GM23248 (cell line): ENCODE measurements at places on chromosomes 3 and 15.
A peak's percentile ranks its signal among the peaks of the same experiment; 100 is the strongest.

GRCh38 chr3:126542340-126543241 lies 16.1 kb downstream of the C3orf22 start:
- DNase-seq = no peak

GRCh38 chr3:114745322-114746240 lies 401.5 kb downstream of the ZBTB20 start:
- peak; percentile 86 for DNase-seq

- DNase-seq = no peak
These were observed 184.3 kb upstream of the PPP2R3A start for GRCh38 chr3:135781026-135781815.

- DNase-seq = peak; percentile 68
These were observed 534 bp downstream of the FRMD5 start for GRCh38 chr15:44194323-44195150.

GRCh38 chr3:58421004-58421403 lies 12.6 kb downstream of the PDHB start:
- no peak for DNase-seq

DNA sequence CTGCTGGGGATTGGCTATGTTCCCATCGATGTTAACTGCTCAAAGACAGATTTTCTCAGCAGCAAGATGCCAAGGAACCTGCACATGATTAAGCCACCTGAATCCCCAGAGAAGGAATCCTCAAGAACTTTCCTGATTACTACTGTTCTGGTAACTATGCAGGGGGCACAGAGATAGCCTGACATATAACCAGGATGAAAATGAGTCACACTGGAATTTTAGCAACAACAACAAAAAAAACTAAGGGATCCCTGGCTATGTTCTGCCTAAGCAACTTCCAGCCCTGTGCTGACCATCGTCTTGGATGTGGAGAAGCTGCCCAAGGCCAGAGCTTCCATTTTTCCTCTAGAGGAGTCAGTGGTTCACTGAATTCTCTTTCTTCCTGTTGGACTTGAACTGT lies 13.8 kb downstream of the RIOX2 start:
- DNase-seq = no peak

DNA sequence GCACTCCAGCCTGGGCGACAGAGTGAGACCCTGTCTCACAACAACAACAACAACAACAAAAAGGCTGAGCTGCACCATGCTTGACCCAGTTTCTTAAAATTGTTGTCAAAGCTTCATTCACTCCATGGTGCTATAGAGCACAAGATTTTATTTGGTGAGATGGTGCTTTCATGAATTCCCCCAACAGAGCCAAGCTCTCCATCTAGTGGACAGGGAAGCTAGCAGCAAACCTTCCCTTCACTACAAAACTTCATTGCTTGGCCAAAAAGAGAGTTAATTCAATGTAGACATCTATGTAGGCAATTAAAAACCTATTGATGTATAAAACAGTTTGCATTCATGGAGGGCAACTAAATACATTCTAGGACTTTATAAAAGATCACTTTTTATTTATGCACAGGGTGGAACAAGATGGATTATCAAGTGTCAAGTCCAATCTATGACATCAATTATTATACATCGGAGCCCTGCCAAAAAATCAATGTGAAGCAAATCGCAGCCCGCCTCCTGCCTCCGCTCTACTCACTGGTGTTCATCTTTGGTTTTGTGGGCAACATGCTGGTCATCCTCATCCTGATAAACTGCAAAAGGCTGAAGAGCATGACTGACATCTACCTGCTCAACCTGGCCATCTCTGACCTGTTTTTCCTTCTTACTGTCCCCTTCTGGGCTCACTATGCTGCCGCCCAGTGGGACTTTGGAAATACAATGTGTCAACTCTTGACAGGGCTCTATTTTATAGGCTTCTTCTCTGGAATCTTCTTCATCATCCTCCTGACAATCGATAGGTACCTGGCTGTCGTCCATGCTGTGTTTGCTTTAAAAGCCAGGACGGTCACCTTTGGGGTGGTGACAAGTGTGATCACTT lies 2.0 kb downstream of the CCR5 start:
- DNase-seq = peak; percentile 66

DNA sequence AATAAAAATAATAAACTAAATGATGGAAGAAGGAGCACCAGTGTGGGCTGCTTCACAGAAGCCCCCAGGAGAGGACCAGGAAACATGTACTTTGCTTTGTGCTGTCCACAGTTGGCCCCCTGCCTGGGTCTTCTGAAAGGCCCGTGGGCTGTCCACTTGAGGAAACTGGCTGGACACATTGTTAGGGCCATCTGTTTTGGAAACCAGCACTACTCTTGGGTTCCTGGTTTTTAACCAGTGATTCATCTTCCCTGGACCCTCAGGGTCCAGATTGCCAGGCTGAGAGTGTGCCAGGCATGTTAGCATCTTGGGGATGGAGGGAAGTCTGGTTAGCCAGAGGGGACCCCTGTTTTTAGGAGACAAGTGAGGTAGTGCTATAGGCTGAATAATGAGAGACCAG lies 297.2 kb upstream of the C2CD4B start:
- DNase-seq = peak; percentile 28

DNA sequence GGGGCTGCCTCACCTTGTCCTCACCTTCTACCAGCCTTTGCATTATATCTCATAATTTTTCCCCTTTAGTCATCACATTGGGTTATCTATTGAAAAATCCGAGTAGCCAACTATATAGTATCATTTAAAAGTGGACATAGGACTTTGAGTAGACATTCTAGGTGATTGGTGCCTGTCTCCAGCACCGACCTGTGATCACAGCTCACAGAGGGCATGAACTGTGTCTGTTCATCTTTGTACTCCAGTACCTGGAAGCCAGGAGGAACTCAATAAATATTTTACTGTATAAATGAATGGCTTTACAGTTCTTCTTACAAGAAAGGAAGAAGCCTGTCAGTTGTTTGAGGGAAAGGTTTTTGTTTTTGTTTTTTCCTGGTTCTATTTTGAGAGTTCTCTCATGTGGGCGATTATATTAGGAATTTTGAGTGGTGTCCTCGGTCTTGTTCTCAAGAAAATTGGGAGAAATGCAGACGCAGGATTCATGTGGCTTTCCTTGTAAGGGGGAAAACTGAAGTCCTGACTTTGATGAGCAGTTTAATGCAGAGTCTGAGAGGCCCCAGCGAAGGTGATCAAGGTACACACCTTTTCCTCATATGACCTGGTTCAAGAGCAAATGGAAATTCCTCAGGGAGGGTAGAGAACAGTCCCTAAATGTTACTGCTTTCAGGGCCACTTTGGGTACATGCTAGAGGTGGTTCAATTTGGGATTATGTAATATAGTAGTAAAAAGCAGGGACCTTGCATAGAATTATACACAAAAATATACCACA lies 46.1 kb downstream of the CMTM8 start:
- DNase-seq = no peak

DNA sequence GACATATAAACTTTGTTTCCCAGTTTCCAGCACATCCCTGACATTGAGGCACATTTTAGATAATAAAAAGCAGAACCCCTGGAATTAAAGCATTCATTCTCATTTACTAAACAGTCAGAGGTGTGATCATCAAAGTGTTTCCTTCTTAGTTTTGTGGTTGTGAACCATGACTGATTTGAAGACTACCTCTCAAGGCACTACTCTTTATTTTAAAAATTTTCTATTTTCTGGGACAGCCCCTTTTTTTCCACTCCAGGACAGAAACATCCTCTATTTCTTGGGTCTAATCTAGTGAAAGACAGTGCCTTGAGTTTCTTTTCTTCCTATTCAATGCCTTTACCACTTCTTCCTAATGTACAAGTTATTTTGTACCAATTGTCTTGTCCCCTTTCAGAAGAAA lies 5.2 kb downstream of the SST start:
- no peak for DNase-seq

GRCh38 chr15:36557364-36557763 lies 22.1 kb upstream of the CDIN1 start:
- DNase-seq = no peak

- no peak for DNase-seq
These were observed 965 bp upstream of the SLC38A3 start for GRCh38 chr3:50203809-50204803.

GRCh38 chr3:45957586-45957985 lies 14.3 kb downstream of the CXCR6 start:
- no peak for DNase-seq

GRCh38 chr3:133964547-133964946 lies 65.2 kb downstream of the SLCO2A1 start:
- peak; percentile 46 for DNase-seq

- no peak for DNase-seq
These were observed 16.6 kb downstream of the KPNA1 start for GRCh38 chr3:122498152-122498551.

DNA sequence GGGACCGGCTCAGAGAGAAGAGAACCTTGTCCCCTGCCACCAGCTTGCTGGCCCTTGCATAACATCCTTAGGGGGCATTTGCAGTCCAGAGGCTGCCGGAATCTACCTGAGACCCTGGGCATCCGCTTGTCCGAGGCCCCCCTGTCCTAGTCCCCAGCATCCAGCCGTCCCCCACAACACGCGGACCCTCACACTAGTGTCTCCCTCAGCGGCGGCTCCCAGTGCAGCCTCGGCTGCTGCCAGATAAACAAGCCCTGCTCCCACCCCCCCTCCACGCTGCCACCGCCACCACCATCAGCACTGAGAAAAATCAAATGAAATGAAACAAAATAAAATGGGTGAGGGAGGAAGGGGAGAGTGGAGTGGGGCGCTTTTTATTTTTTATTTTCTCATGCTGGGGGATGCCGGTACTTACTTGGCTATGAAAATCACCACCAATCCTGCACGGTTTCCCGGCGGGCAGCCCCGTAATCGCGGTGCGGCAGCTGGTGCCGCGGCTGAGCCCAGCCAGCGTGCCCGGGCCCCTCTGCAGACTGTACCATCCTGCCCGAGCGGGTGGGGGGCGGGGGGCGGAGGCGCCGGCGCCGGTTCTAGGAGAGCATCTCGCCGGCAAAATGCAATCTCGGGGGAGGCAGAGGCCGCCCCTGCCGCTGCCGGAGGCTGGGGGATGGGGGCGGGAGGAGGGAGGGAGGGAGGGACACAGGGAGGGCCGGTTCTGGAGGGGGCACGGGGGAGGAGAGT lies at the start of gene ATP2B2:
Gene ATP2B2, minus strand, starts transcription at position 537 of the 741 bp plus-strand sequence. CDS start 56,043 bp downstream, outside the sequence.
- DNase-seq = peak; percentile 13

GRCh38 chr15:58985443-58985842 lies 2.0 kb upstream of the RNF111 start:
- peak; percentile 64 for DNase-seq

- DNase-seq = no peak
These were observed 456.3 kb upstream of the ONECUT1 start for GRCh38 chr15:53246404-53246803.

GRCh38 chr15:74776821-74777768 lies 4.8 kb upstream of the CSK start:
- peak; percentile 47 for DNase-seq

- DNase-seq = peak; percentile 76
These were observed 372.8 kb upstream of the TBL1XR1 start for GRCh38 chr3:177569875-177570657.

DNA sequence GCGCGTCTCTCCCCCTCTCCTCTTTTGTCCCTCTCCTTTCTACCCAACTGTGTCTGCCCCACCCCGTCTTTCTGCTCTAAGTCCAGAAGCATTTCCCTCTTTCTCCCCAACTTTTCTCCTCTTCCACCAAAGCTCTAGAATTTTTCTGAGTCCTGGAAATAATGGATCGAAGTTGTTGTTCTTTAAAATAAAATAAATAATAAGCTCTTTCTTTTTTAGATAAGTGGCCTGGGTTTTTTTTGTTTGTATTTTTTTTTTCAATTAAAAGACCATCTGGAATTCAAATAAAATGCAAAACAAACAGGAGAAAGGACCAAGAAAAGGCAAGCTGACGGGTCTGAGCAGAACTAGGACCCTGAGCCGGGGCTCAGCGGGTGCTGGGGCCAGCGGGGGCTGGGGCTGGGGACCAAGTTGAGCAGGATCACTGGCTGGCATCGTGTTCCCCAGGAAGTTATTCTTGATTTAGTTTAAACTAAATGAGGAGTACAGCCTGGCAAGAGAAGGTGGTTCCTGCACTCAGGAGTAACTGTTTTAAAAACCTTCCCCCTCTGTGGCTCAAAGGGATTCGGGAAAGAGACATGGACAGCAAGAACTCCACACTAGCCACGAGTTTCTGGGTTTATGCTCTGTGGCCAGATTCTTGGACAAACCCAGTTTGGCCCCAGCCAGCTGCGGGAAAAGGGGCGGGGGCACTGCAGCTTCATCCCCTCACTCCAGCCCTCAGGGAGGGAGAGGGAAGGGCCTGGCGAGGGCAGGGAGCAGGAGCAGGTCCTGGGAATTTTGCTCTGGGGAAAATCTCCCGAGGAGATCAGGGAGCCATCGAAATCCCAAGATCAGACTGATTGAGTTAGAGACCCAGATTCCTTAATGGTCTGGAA lies 8.4 kb downstream of the GATA2 start:
- DNase-seq = peak; percentile 46

DNA sequence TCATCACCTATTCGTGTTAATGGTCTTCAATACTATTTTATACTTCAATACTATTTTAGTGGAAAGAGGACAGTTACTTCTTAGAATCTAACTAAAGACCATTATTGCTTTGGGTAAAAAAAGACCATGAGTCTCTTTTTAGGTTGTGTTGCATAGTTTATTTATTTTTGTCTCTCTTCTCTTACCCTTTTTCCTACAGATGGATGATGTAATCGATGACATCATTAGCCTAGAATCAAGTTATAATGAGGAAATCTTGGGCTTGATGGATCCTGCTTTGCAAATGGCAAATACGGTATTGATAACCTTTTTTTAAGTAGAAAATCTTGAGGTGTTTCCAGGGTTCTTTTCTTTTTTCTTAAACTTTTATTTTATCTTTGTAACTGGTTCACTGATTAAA lies 58.5 kb upstream of the SAMMSON start:
- DNase-seq = peak; percentile 8

- DNase-seq = no peak
These were observed 1.0 kb upstream of the C3orf52 start for GRCh38 chr3:112084980-112085705.

DNA sequence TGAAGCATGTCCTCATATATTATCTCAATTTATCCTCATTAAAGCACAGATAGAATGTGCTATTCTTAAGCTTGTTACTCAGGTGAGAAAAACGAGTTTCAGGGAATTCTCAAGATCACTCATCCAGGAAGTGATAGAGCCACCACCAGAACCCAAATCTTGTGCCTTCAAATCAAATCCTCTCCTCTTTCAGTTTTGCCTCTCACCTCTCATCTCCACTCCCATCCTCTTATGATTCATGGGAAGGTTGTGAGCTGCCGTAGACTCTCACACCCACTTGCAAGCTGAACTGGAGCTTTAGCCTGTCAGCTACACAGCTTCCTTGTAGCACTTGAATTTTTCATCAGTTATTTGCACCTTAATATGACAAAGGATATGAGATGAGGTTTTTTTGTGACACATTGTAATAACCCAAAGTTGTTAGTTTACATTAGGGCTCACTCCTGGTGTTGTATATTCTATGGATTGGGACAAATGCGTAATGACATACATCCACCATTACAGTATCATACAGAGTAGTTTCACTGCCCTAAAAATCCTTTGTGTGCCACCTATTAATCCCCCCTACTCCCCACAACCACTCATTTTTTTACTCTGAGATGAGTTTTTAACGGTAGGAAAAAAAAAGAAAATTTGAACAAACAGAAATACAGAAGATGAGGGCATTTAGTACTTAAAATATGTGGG lies 25.7 kb downstream of the GPR15 start:
- peak; percentile 9 for DNase-seq

GRCh38 chr15:48279608-48280007 lies 51.6 kb upstream of the DUT start:
- no peak for DNase-seq

- DNase-seq = peak; percentile 28
These were observed 63.1 kb downstream of the ITGA11 start for GRCh38 chr15:68368731-68369435.

GRCh38 chr3:158731938-158732855 lies at the start of gene RARRES1:
TSS of gene RARRES1 (minus strand) at chr3:158732457. CDS start at chr3:158732415, 42 bp downstream.
- peak; percentile 88 for DNase-seq
